ENCODE measurements at places on chromosomes 6 and 20. TPM values are rescaled to one million over a fixed set of nuclear protein-coding genes. Genes with fewer than 3 reads are reported as not detected.
A peak's percentile ranks its signal among the peaks of the same experiment; 100 is the strongest.

DNA sequence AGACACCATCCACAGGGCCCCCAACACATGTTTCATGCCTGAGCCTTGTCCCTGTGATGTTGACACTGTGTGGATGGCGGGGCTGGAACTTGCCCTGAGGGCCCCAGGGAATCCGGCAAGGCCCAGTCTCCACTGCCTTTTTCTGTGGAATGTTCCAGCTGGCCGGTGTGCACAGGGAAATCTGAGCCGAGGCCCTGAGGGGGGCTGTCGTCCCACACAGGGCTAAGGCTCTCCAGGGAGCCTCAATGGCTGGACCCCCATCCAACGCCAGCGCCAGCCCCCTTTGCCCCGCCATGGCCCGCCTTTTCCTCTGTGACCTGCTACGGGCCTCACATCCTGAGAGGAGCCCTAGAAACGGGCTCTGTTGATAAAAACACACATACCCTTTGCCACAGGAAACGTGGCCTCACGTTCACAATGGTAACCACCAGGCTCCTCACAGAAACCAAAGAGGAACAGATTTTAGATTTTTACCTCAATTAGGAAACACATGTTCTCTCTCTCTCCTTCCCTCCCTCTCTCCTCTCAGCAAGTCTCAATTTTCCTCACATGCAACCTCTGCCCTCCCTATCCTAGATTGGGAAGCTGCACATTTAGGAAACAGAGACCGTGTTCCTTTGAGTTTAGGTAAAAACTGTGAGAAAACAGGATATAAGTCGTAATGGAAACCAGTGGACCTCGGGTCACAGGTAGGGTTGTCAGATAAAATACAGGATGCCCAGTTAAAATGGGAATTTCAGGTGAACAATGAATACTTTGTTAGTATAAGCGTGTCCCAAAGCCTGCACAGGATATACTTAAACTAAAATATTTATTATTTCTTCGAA lies 13.7 kb upstream of the ZNF831 start:
- no peak for DNase-seq

DNA sequence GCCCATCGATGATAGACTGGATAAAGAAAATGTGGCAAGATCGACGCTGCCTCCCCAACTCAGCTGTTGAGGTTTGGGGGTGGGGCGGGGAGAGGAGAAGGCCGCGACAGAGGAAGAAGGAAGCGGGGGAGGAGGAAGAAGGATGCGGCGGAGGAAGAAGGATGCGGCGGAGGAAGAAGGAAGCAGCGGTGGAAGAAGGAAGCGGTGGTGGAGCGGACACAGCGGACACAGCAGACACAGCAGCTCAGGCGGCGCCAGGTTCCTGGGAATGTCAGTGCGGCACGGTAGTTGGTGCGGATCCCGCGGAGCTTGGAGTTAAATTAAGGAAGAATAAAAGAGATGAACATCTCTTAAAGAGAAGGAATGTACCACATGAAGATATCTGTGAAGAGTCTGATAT lies 163.9 kb upstream of the NT5E start:
- DNase-seq, result no peak

DNA sequence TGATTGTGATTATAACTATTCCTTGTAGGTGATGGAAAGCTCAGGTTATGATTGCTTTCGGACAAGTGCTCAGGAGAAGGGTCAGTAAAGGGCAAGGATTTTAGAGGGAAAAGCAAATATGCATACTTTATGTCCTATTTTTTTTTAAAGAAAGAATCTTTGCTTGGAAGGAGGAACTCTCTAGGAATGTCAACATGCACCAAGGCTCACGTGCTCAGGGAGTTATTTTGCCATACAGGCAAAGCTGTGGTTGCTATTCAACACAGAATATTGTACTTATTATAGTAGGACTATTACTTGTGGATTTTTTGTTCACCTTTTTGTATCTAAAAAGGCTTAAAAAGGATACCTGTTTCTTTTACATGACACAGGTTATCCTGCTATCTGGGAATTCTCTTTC lies 3.0 kb upstream of the TSPYL1 start:
- no peak for DNase-seq

GRCh38 chr20:38126932-38127621 lies 38.0 kb downstream of the TGM2 start:
- DNase-seq, result peak; percentile 82

Gene MYH7B
- total RNA-seq, result 0.07 TPM
